ENCODE measurements at places on chromosomes 5 and 9.

- no peak for DNase-seq
Measured at GRCh38 chr9:109799792-109800191, 19.8 kb downstream of the PALM2AKAP2 start.

- no peak for DNase-seq
Measured at GRCh38 chr5:74428876-74429275, 211.7 kb downstream of the ENC1 start.

- DNase-seq = no peak
Measured at GRCh38 chr5:136166909-136167308, 26.1 kb downstream of the SMIM32 start.

DNA sequence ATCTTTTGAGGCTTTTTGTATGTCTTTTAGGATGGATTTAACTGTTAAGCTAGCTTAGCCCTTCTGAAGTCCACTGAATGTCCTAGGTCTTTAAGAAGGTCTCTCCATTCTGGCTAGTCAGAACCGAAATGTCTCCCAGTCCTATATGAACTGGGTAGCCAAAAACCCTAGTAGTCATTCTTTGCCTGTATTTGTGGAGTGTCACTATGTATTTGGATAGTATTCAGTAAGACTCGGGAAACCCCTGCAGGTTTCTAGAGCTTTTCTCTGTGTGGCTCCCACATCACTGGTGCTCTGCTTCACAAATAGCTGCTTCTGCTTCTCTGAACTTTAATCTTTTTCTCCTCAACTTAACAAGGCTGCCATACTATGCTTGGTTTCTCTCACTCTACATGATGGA lies 68.0 kb downstream of the RIC1 start:
- no peak for DNase-seq

- no peak for DNase-seq
Measured at GRCh38 chr9:2047144-2047671, 32.1 kb downstream of the SMARCA2 start.

GRCh38 chr9:98255061-98255577 lies 330 bp downstream of the TBC1D2 start:
- DNase-seq = no peak

- no peak for DNase-seq
Measured at GRCh38 chr5:179588166-179588565, 35.3 kb downstream of the HNRNPH1 start.

GRCh38 chr5:140628711-140629110 lies 4.3 kb downstream of the CD14 start:
- no peak for DNase-seq

- no peak for DNase-seq
Measured at GRCh38 chr9:131731237-131731636, 8.6 kb downstream of the RAPGEF1 start.

- no peak for DNase-seq
Measured at GRCh38 chr5:59115345-59115744, 532.5 kb downstream of the RAB3C start.

DNA sequence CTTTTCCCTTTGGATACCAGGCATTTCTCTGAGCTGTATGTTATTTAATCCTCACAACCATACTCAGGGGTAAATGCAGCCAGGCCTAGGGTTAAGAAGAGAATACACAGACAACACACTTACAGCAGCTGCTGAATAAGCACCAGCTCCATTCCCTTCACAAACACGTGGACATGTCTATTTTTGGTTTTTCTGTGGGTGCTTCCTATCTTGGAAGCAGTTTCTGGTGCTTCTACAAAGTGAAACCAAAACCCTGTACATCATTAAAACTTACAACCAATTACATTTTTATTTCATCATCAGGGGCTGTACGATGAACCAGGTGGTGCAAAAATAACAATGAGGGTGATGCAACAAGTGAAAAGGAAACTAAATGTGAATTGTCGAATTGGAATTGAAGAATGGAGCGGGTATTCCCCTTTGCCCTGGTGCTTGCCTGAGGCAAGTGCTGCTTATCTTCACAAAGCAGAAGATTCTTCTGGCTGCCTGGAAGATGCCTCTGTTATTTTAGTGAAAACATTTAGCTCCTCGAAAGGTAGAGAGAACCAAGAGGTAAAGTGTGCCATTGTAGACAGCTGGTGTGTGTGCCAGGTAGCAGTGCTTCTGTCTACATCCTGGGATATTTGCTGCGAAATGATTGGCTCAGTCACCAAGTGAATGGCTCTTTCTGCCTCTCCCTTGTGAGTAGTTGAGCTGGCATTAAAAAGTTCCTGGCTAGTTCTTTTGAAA lies 18.6 kb upstream of the IFNB1 start:
- DNase-seq = peak; percentile 7

DNA sequence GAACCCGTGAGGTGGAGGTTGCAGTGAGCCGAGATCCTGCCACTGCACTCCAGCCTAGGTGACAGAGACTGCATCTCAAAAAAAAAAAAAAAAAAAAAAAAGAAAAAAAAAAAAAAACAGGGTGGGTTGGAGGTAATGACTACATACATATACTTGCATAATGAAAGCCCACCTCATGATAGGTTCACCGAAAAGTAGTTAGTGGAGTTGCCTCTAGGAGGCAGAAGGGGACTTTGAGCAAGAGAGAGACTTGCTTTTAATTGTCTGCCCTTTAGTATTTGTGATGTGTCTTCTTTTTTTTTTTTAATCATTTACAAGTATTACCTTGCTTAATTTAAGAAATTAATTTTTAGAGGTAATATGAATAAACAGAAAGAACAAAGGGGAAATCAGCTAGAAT lies 99.8 kb downstream of the PPARGC1B start:
- DNase-seq = no peak
